ENCODE measurements at places on chromosomes 12 and 14.

- no peak for DNase-seq
Measured at GRCh38 chr12:122788387-122788786, 14.0 kb downstream of the CCDC62 start.

- no peak for DNase-seq
Measured at GRCh38 chr14:22870811-22871223, 723 bp upstream of the LRP10 start.

DNA sequence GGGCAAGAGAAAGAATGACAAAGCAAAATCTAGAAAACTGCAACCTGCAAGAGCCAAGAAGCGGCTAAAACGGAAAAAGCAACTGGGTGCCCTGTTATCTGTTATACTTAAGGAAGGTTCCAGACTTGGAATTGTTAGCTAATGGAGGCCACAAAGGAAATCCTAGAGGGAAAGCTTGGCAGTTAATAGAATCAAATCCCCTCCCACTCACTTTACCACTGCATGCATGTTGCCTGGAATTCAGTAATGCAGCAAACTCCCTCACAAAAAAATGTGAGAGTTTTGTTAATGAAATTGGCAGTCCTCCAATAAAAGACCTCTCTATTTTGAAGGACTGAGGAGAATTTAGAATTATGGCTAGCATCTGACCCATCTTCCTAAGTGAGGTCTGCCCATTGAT, 164.2 kb upstream of the SOX5 start:
- DNase-seq, result no peak

GRCh38 chr12:118979763-118980406, 1.5 kb upstream of the SRRM4 start:
- peak; percentile 7 for DNase-seq

DNA sequence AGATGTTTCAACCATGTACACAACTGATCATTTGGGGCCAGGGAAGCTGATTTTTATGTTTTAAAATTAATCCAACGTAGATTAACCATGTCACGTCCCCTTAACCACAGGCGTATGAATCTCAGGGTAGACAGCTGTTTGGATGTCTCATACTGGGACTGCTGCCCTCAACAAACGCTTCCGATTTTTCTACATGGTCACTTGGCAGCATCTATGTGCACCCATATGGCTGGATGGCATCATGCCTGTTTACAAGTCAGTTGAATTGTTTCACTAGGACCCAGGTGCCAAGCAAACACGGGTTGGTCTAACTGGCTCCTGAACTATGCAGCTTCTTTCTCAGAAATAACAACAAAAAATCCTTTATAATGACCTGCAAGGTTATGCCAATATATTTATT, 393.8 kb downstream of the NPAS3 start:
- no peak for DNase-seq

GRCh38 chr14:47269756-47270492, 405.5 kb downstream of the MDGA2 start:
- no peak for DNase-seq

- no peak for DNase-seq
Measured at GRCh38 chr12:11765421-11765816, 115.9 kb downstream of the ETV6 start.

DNA sequence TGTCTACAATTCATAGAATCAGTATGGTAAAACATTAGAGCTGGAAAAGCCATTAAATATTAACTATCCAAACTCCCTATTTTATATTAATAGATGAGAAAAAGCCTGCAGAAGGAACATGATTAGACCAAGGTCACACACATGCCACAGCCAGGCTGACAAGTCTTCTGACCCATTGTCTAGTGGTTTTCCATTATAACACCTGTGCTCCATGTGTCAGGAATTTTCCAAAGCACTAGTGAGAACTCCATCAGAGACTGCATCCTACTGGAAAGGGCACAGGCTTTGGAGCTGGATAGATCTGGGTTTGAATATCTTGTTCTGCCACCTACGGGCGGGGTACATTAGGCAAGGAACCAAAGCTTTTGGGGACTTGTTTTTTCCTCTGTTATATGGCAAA, 325.5 kb downstream of the RAD51B start:
- no peak for DNase-seq

GRCh38 chr12:2405039-2405438, 352.3 kb downstream of the CACNA1C start:
- no peak for DNase-seq

DNA sequence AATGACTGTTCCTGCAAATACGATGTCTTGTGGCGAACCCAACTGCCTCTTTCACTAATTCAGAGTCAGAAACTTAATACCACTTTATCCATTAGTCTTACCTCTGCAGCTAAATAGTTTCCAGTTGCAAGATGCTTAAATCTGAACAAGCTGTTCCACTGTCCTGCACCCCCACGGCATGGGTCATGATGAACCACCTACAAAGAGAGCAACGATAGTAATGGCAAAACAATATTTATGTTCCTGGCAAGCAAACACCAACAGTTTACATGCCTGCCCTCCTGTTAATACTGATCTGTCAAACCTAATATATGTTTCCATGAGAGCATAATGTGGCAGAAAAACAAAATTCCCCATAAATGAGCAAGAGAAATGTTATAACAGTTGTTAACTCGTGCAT, 121.9 kb downstream of the ITPR2 start:
- DNase-seq, result no peak

GRCh38 chr12:125169870-125170269, 104.6 kb downstream of the AACS start:
- DNase-seq, result no peak

GRCh38 chr14:82562881-82563280, 1029.2 kb upstream of the SEL1L start:
- no peak for DNase-seq

GRCh38 chr14:105062048-105062433, 3.2 kb downstream of the GPR132 start:
- no peak for DNase-seq
